ENCODE measurements at places on chromosomes 2 and 18. TPM values are rescaled to one million over a fixed set of nuclear protein-coding genes. Genes with fewer than 3 reads are reported as not detected.

DNA sequence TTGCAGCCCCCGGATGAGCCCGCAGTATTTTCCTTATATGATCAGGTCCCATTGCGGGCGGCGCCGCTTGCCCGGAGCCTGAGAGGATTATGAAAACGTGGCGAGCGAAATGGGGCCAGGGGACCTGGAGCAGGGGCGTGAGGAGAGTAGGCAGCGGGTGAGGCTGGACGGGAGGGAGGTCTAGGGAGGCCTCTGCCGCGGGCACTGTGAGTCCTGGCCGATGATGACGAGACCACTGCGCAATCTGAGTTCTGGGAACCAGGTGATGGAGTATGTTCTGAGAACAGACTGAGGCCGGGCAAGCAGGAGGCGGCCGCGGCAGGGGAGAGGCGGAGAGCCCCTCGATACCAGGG is 790 bp upstream of the ACAA2 start:
- DNase-seq = peak; percentile 45

DNA sequence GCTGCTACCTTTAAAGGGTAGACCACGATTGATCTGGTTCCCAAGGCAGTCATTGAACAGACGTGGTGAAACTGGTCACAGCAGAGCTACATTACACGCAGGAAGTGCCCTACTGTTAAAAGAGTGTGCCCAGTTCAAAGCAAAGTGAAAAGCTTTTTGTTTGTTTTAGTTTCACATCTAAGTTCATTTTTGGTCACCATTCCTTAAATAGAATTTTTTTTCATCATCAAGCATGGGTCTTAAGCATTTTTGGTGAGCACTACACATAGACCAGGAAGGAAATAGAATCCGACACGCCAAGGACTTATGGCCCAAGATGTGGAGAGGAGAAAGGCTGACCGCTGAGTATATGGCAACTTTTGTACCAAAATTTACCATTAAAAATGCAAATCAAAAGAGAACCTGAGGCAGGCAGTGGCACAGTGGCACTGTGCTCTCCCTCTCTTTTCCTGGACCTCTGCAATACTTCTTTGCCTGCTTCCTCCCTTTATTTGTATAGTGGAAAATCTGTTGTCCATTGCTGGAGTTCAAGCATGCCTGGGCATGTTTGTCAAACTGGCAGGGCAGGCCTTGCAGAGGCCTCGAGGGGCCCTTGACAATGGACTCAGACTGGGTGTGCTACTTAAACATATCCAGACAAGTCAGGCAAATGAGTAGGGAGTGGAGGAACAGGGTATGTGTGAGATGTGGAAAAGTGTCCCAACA is 42.6 kb upstream of the HNRNPA3 start:
- DNase-seq = no peak

DNA sequence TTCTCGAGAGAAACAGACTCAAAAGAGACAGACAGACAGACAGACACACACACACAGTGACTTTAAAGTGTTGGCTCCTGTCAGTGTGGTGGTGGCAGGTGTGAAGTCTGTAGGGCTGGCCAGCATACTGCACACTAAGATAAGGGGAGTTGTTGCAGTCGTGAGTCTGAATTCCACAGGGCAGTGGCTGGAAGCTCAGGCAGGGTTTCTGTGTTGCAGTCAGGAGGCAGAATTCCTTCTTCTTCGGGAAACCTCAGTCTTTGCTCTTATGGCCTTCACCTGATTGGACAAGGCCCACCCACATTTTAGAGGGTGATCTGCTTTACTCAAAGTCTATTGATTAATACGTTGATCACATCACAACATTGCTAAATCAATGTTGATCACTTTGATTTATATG is 478.4 kb upstream of the HS6ST1 start:
- no peak for DNase-seq

GRCh38 chr2:96468904-96469303 is 36.3 kb downstream of the NEURL3 start:
- no peak for DNase-seq

DNA sequence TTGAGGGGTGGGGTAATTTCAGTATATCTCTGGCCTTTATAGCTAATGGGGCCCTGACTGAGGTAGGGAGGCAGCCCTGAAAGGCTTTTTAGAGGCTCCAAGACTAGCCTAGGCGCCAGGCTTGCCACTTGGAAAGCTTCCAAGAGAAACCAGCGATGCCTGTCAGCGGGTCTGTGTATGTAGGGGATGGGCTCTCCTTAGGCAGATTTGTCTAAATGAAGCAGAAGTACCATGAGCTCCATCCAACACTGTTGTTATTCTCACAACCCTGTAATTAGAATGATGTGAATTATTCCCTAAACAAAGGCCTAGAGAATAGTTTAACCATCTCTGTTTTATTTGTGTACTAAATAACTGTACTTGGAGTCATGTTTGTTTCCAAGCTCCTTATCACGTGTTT is 138.1 kb downstream of the B3GNT2 start:
- no peak for DNase-seq

GRCh38 chr2:223007531-223007930 is 44.5 kb upstream of the KCNE4 start:
- no peak for DNase-seq

- DNase-seq = no peak
Observed at GRCh38 chr2:172361360-172361759, 66.0 kb upstream of the ITGA6 start.

The CCDC178 gene
- polyA plus RNA-seq = 1.9 TPM

The ORC4 gene
- polyA plus RNA-seq = 117 TPM

All from right renal cortex interstitium (tissue), 3 donors.